ENCODE measurements at places on chromosomes 2 and 18.

DNA sequence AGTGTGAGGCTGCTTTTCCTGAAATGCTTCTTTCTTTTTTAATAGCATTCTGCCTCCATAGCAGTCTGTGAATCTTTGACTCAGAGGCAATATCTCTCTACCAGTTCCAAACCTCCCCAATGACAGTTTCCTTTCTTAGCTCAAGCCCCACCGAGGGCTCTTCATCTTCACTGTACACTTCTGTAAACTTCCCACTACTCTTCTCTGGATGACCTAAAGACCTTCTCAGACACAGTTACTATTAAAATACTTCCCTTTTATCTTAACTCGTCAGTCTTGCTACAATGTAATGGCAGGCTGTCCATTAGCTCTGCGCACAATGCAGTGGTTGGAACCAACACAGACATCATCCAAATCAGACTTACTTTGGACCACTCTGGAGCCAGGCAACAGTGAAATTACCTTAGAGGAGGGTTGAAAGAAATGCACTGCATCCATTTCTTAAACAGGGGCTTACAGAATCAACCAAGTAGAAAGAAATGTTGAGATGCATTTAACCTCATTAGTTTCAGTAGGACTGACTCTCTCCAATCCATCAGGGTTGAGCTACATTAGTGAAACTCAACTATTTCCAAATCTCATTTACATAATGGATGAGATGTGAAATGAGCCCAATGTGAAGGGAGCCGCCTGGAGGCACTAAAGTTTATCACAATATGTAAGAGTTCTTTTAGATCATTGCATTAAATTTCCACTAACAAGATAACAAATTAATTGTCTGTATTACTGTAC, 343.8 kb downstream of the SETBP1 start:
- no peak for DNase-seq

GRCh38 chr2:8835279-8835678, 2.1 kb downstream of the KIDINS220 start:
- DNase-seq: no peak

GRCh38 chr2:46893269-46893939, 22.2 kb downstream of the MCFD2 start:
- no peak for DNase-seq

GRCh38 chr2:8794923-8795825, 42.2 kb downstream of the KIDINS220 start:
- DNase-seq: no peak

DNA sequence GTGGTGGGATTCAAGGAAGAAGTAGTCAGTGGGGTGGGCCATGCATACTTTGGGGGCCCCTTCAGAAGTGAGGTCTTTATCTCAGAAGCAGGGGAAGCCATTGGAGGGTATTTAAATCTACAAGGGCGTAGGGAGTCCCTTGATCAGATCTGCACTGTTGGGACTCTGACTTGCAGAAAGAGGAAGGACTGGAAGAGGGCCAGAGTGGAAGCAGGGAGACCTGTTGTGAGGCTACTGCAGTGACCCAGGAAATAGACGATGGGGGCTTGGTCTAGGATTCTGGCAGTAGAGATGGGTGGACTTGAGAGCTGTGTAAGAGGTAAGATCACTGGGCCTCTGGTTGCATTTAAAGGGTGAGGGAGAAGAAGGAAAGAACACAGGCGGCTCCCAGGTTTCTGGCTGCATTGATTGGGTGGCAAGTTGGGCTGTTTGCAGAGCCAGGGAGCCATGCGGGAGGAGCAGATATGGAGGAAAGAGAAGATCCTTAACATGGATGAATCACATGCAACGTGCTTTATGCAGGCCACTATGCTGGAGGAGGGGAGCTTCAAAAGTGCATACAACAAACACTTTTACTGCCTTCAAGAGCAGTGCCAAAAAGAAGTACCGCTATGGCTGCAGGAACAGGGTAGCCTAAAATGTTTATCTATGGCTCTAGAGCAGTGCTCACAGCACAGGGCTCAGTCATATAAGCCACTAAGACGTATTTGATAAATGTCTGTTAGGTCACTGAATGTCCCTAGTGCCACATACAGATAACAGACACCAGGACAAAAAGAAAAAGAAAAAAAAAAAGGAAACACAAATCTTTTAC, 2.3 kb downstream of the SFXN5 start:
- DNase-seq: no peak

GRCh38 chr2:229858351-229858750, 63.5 kb downstream of the TRIP12 start:
- DNase-seq: no peak

DNA sequence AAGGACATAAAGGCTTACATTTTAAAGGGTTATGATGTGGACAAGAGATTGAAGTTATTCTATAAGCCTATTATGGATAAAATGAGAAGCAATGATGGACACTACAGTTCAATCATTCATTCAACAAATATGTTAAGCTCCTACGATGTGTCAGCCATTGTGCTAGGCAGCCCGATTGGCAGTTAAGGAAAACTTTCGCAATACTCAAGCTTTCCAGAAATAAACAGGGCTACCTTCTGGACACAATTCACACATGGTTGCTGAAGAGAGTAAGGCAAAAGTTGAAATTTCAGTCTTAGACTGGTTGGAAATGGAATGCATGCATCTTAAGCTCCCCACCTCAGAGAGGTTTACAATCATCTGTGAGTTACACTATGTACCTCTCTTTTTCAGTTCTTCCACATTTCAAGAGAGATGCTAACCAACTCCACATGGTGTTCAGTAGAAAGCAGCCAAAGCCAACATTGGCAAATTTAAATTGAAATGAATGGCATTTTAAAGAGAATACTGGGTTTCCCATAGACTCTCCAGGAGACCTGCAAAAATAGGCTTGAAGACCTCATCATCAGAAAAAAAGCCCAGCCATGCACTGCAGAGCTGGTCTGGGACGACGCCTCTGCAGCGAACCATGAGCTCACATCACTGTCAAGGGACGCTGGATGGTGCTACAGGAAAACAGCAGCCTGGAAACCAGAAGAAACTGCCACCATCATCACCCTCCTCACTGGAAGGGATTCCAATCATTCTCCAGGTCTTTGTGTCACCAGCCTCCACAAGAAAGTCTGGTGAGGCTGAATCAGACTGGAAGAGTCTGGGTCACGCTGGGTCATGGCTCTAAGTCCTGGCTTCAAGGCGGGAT, 276.3 kb downstream of the AFF3 start:
- DNase-seq: no peak

- DNase-seq: no peak
These were observed 31.1 kb downstream of the TMEM178A start for GRCh38 chr2:39696838-39697237.

- DNase-seq: no peak
These were observed 3.6 kb upstream of the G6PC2 start for GRCh38 chr2:168897449-168897848.

GRCh38 chr18:13613591-13614501, 112.5 kb downstream of the FAM210A start:
- no peak for DNase-seq

DNA sequence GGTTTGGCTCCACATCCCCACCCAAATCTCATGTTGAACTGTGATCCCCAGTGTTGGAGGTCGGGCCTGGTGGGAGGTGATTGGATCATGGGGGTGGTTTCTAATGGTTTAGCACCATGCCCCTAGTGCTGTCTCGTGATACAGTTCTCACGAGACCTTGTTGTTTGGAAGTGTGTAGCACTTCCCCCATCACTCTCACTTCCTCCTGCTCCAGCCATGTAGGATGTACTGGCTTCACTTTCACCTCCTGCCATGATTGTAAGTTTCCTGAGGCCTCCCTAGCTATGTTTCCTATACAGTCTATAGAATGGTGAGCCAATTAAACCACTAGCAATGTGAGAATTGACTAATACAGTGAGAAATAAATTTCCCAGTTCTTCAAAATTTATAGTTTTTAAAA, 325.9 kb downstream of the FSIP2 start:
- DNase-seq: no peak

DNA sequence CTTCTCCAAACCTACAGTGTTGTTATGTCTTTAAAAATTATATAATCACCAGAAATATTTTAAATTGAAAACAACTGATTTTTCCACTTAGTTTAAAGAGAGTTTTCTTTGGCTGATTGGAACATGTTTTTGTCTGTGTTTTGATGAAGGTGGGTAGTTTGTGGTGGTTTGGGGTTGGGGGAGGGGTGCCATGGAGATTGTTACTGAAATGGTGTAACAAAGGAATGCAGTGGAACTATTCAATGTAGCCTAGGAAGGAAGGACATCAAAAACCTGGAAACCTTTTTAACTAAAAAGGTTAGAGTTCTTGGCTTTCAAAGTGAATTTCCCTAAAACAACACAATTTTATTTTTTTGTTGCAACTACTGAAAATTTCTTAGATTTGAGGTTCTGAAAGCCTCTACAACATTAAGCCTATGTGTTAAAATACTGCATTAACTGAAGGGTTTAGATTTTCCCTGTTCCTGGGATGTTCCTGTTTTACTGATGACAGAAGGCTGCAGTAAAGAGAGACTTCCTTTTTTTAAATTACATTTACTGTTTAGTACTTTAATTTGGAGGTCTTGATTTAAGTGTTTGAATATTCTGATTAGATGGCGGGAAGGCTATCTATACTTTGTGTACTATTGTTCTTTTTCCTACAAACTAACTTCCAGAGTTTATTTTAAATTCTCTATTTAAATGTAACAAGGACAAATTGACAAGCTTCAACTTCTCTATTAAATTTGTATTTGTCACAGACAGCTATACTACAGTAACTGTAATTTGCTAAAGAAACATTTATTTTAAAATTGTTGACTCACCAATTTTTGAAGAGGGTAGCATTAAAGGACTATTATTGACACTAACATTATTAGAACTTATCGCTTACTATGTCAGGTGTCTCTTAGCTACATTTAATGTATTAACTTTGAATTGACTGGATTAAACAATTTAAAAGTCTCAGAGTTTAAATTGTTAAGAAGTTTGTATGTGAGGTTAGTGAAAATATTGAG, 87.7 kb downstream of the LIMS1 start:
- no peak for DNase-seq

GRCh38 chr2:185185044-185185443, 553.6 kb upstream of the FSIP2 start:
- DNase-seq: no peak

DNA sequence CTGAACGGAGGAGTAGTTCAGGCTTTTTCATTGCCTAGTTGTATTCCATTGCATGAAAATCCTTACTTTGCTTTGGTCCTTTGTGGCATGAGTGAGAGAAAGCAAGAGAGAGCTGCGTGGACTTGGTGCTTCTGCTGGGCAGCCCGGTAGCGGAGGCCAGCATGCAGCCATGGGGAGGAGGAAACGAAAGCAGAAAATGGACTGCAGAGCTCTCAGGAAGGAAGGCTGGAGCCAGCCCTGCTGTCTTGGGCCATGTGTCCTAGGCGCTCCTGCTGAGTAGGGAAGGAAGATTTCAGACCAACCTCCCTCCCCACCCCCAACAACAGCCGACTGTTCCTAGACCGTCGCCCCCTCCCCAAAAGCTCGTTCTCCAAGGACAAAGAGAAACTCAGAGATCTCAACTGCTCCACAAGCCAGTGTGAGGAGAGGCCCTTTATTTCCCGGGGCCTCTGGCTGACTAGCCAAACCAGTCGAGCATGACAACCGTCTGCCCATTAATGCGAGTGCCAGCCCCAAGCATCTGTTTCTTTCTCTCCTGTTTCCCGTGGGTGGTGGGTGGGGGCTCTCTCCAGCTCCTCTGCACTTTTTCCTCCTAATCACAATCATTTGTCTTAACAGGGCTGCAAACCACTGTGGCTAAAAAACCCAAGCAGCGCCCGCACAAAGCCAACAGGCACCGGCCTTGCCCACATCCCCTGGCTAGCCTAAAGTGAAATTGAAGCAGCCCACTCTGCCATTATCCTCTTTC, 66.8 kb upstream of the FZD7 start:
- no peak for DNase-seq

GRCh38 chr2:238458651-238459050, 31.9 kb downstream of the ASB1 start:
- no peak for DNase-seq

DNA sequence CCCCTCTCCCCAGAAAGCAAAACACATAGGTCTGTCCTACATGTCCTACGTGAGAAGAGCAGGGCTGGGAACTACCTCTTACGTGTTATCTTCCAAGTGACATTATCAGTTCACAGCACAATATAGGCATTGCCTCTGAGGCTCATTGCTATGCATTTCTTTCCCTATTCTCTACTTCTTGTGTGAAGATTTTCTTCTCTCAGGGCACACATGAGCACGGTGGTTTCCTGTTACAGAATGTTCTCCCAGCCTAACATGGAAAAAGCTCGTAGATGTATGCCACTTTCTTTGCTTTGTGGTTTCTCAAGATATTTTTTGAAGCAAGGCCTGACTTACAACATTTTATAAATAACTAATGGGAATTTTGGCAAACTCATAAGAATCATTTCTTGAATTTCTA, 19.4 kb upstream of the DSC3 start:
- DNase-seq: no peak

- no peak for DNase-seq
These were observed 18.4 kb upstream of the WIPF1 start for GRCh38 chr2:174615871-174616436.

GRCh38 chr2:647691-648231, 29.4 kb downstream of the TMEM18 start:
- DNase-seq: no peak

DNA sequence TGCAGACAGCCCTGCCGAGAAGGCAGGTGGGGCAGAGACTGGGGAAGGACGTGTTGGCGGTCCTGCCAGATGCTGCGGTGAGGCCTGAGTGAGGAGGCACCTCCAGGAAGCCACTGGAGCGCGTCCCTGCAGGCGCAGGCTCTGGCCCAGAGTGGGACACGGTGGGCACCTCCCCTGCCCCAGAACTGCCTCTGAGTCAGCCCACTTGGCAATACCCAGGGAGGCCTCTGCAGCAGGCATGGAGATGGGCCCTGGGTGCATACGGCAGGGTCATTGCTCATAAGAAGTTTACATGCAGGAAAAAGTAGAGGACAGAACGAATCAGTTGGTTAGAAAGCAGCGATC, 195.9 kb downstream of the TFCP2L1 start:
- no peak for DNase-seq

Data from effector memory CD8-positive, alpha-beta T cell (primary cell).